ENCODE measurements at places on chromosomes 7 and 10. TPM values are rescaled to one million over a fixed set of nuclear protein-coding genes. Genes with fewer than 3 reads are reported as not detected.

Gene MTERF1
- total RNA-seq = 12.3 TPM

Gene ABCB4
- total RNA-seq = 0.36 TPM

Gene LRRC17
- total RNA-seq = 63.4 TPM

Gene GFRA1
- 24.2 TPM for total RNA-seq

DNA sequence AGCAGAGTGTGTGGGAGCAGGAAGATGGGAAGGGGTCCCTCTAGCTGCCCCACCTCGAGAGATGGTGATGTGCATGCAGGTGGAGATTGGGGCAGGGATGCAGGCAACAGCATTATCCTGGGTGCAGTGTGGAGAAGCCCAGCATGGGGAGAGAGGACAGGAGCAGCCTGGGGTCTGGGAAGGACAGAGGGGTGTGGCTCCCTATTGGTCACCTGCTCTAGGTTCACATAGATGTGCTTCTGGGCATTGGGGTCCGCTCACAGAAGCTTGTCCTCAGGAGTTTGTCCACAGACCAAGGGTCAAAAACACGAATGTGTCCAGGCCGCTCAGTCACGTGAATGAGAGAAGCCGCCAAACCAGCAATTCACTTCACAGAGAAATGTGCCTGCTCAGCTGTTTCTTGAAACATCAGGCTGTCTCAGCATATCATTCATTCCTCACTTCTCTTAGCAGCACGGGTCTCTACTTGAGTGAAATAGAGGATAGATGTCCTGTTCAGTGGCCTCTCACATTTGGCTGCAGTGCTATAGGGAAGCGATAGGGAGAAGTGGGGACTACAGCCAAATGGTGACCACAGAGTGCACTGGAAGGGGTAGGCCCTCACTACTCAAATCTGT lies 11.5 kb upstream of the SLC29A3 start:
- H3K36me3 ChIP-seq = no peaks in the 10 kb centered on the region
- no peak for DNase-seq
- H3K4me3 ChIP-seq = no peak overlapping the region
- H3K4me1 ChIP-seq = no peaks in the 10 kb centered on the region
- no peak overlapping the region for H3K27ac ChIP-seq

DNA sequence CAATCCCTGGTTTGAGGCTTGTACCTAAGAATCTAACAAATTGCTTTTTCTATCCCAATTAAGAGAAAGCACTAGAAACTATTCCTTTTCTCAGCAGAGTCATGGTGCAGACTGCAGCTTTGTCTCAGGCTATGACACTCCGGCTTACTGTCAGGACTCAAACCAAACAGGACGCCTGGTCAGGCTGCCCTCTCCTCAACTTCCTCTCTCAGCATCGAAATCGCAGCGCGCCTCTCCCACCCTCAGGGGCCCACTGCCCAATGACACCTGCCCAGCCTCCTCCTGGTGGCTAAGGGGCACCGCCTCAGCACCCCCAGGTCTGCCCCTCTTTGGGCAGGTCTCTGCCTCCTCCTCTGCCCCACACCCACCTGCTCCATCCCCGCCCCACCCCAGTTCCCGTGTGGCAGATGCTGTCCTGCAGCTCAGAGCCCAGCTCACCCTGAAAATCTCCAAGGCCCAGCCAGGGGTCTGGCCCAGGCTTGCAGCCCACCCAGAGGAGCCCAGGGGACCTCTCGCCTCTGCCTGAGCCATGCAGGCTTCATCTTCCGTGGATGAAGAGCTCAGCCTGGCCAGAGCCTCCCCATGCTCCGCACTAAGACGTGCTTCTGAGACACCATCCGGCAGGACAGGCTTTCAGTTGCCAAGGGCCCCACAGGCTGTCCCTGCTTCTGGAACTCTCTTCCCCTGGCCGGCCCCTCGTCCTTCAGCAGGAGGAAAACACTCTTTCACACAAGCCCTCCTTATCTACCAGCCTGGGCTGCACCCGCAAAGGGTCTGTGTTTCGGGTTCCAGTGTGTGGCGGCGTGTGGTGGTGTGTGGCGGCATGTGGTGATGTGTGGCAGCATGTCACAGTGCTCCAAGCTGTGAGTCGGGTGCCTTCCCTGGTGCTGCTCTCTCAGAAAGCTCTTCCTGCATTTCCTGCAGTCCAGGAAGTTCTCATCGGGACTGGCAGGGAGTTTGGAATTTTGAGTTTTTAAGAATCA lies 16.4 kb upstream of the PTPRN2 start:
- no peak overlapping the region for H3K27ac ChIP-seq
- no peak overlapping the region for H3K4me3 ChIP-seq
- no peaks in the 10 kb centered on the region for H3K27me3 ChIP-seq
- no peak for DNase-seq
- no peaks in the 10 kb centered on the region for H3K36me3 ChIP-seq
- H3K4me1 ChIP-seq = no peaks in the 10 kb centered on the region

- H3K36me3 ChIP-seq = peaks cover 47% of the 10 kb centered on the region
- H3K4me3 ChIP-seq = peak overlapping the region; percentile 96
- DNase-seq = peak; percentile 96
- H3K4me1 ChIP-seq = peaks cover 59% of the 10 kb centered on the region
These were observed 149.5 kb downstream of the ARID5B start for GRCh38 chr10:62050893-62051433.

GRCh38 chr7:16801111-16801542 lies 3.7 kb downstream of the AGR2 start:
- DNase-seq = peak; percentile 74
- no peaks in the 10 kb centered on the region for H3K27me3 ChIP-seq
- H3K27ac ChIP-seq = no peak overlapping the region
- H3K4me3 ChIP-seq = no peak overlapping the region
- H3K36me3 ChIP-seq = no peaks in the 10 kb centered on the region
- no peaks in the 10 kb centered on the region for H3K4me1 ChIP-seq

DNA sequence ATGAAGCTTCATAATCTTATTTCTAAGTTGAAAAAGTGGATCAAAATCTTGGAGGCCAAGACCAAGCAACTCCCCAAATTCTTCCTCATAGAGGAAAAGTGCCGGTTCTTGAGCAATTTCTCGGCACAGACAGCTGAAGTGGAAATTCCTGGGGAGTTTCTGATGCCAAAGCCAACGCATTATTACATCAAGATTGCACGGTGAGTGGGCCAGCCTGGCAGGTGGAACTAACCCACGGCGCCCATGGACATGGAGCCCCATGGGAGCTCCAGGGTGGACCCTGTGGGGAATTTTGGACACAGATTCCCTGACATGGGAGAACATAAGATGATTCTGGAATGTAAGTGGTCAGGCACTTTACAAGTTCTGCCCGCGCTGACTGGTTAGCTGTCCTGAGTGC lies 125.9 kb downstream of the TRRAP start:
- no peak overlapping the region for H3K27ac ChIP-seq
- H3K27me3 ChIP-seq = no peaks in the 10 kb centered on the region
- peaks cover 27% of the 10 kb centered on the region for H3K36me3 ChIP-seq
- no peak overlapping the region for H3K4me3 ChIP-seq
- H3K4me1 ChIP-seq = peaks cover 21% of the 10 kb centered on the region

DNA sequence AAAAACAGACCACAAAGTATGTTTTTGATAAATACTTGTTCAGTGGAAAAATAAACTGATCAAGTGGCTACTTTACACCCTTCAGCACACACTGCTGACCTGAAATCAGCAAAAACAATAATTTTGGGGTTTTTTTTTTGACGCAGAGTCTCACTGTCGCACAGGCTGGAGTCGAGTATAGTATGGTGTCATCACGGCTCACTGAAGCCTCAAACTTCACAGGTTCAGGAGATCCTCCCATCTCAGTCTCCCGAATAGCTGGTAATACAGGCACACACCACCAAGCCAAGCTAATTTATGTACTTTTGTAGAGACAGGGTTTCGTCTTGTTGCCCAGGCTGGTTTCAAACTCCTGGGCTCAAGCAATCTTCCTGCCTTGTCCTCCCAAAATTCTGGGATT lies 30.6 kb downstream of the TARP start:
- no peaks in the 10 kb centered on the region for H3K36me3 ChIP-seq
- H3K4me1 ChIP-seq = no peaks in the 10 kb centered on the region
- no peak for DNase-seq

- peak; percentile 91 for DNase-seq
- no peaks in the 10 kb centered on the region for H3K27me3 ChIP-seq
- no peak overlapping the region for H3K4me3 ChIP-seq
- no peaks in the 10 kb centered on the region for H3K36me3 ChIP-seq
- H3K4me1 ChIP-seq = peaks cover 40% of the 10 kb centered on the region
These were observed 599.6 kb upstream of the GHITM start for GRCh38 chr10:83539528-83540308.

GRCh38 chr10:121131426-121132265 lies 280.5 kb downstream of the WDR11 start:
- DNase-seq = no peak
- no peak overlapping the region for H3K4me3 ChIP-seq
- no peaks in the 10 kb centered on the region for H3K4me1 ChIP-seq
- no peak overlapping the region for H3K27ac ChIP-seq

GRCh38 chr10:99756159-99756558 lies 24.1 kb downstream of the CUTC start:
- H3K4me1 ChIP-seq = no peaks in the 10 kb centered on the region
- DNase-seq = no peak
- H3K27me3 ChIP-seq = no peaks in the 10 kb centered on the region
- no peak overlapping the region for H3K27ac ChIP-seq

- no peak overlapping the region for H3K27ac ChIP-seq
- no peaks in the 10 kb centered on the region for H3K27me3 ChIP-seq
- DNase-seq = no peak
- H3K4me3 ChIP-seq = no peak overlapping the region
- H3K4me1 ChIP-seq = no peaks in the 10 kb centered on the region
These were observed 195.3 kb upstream of the TPK1 start for GRCh38 chr7:145031162-145031561.

DNA sequence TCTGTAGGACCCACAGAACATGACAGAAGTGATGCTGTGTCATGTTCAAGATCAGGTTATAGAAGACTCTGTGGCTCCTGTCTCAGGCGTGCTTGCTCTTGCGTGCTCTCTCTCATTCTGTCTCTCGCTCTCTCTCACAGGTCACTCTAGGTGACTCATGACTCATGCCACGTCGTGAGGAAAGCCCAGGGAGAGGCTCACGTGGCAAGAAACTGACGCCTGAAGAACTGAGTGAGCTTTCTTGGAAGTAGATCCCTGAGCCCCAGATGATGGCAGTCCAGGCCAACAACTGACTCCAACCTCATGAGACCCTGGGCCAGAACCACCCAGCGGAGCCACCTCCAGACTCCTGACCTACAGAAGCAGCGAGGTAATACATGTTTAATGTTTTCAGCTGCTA lies 103.3 kb downstream of the DNMBP start:
- DNase-seq = peak; percentile 97
- peaks cover 51% of the 10 kb centered on the region for H3K36me3 ChIP-seq
- no peaks in the 10 kb centered on the region for H3K27me3 ChIP-seq
- H3K4me3 ChIP-seq = no peak overlapping the region

DNA sequence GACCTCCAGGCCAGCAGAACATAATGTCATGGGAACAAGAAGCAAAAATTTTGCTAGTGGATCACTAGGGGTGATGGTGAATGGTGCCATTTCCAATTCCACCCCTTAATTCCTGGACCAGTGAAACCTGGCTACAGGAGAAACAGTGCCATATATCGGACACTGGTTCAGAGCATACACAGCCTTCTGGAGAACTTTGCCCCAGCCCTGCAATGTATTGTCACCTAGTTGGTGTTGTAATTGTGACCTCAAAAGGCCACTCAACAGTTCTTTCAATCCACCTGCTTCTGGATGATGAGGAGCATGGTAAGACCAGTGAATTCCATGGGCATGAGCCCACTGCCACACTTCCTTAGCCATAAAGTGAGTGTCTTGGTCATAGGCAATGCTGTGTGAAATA lies 59.8 kb upstream of the AASS start:
- no peaks in the 10 kb centered on the region for H3K36me3 ChIP-seq
- H3K4me1 ChIP-seq = no peaks in the 10 kb centered on the region
- no peak for DNase-seq

DNA sequence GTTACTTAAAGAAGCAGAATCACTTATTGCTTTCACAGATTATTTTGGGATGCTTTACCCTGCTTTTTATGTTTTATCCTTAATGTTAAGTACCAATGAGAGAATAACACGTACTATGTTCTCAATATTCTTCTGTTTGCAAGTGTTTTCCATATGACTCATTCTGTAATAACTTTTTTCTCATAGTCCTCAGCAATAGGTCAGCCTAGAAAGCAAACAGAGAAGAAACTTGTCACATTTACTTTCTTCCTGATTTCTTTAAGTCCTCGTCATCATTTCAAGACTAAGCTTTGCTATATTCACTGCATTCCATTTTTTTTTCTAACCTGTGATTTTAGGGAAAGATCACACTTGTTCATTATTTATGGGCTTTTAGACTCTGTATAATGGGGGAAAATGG lies 6.8 kb upstream of the AGR2 start:
- DNase-seq = peak; percentile 74
- peak overlapping the region; percentile 30 for H3K27ac ChIP-seq
- no peaks in the 10 kb centered on the region for H3K4me1 ChIP-seq
- no peak overlapping the region for H3K4me3 ChIP-seq

GRCh38 chr7:42722716-42723115 lies 189.2 kb downstream of the C7orf25 start:
- no peak overlapping the region for H3K27ac ChIP-seq
- DNase-seq = no peak
- H3K36me3 ChIP-seq = no peaks in the 10 kb centered on the region
- no peak overlapping the region for H3K4me3 ChIP-seq
- no peaks in the 10 kb centered on the region for H3K4me1 ChIP-seq
- H3K27me3 ChIP-seq = no peaks in the 10 kb centered on the region

- peaks cover 1% of the 10 kb centered on the region for H3K27me3 ChIP-seq
- no peaks in the 10 kb centered on the region for H3K36me3 ChIP-seq
- H3K27ac ChIP-seq = peak overlapping the region; percentile 54
- H3K4me3 ChIP-seq = peak overlapping the region; percentile 48
- peak; percentile 91 for DNase-seq
These were observed 1.4 kb downstream of the PTPRE start for GRCh38 chr10:127908106-127908958.

DNA sequence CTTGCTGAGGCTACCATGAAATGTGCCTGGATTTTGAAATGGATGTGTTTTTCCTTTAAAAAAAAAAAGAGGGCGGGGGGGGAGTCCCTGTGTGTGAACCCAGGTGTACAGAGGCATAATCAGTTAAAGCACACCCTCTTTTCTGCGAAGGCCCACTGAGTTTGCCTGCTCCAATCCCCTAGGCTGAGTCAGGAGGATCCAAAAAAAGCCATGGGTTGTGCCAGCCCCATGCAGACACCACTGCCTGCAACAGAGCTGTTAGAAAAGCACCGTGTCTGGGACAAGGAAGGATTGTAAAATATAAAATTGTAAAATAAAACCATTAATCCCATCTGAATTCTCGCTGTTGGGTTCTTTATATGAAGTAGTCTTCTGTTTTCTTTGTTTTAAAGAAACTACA lies 217.9 kb downstream of the ADAM12 start:
- H3K36me3 ChIP-seq = peaks cover 6% of the 10 kb centered on the region
- H3K4me1 ChIP-seq = peaks cover 20% of the 10 kb centered on the region

DNA sequence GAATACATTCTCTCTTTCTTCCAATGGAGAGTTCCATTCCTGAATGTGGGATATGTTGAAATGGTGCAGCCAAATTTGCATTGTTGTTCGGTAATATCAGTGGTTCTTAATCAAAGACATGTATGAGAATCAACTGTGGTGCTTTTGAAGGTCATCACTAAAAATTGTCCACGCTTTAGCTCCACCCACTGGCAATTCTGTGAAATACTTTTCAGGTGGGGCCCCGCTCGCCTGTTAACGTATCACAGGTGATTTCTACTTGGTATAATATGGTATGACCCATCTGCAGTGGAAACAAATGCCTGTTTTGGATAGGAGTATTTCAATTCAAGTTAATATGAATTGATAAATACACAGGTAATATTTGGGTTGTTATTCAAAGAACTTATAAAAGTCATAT lies 178.4 kb downstream of the NSUN6 start:
- no peak for DNase-seq
- H3K27ac ChIP-seq = no peak overlapping the region
- H3K27me3 ChIP-seq = no peaks in the 10 kb centered on the region
- H3K4me1 ChIP-seq = no peaks in the 10 kb centered on the region
- no peaks in the 10 kb centered on the region for H3K36me3 ChIP-seq
- H3K4me3 ChIP-seq = no peak overlapping the region

All from astrocyte (in vitro differentiated cells and primary cell).